ENCODE measurements at places on chromosomes 4 and X.

- DNase-seq, result no peak
These were observed 80.3 kb upstream of the HHIP start for GRCh38 chr4:144565527-144566195.

GRCh38 chrX:53089224-53089842, 4.6 kb upstream of the KANTR start:
- DNase-seq, result peak; percentile 78

DNA sequence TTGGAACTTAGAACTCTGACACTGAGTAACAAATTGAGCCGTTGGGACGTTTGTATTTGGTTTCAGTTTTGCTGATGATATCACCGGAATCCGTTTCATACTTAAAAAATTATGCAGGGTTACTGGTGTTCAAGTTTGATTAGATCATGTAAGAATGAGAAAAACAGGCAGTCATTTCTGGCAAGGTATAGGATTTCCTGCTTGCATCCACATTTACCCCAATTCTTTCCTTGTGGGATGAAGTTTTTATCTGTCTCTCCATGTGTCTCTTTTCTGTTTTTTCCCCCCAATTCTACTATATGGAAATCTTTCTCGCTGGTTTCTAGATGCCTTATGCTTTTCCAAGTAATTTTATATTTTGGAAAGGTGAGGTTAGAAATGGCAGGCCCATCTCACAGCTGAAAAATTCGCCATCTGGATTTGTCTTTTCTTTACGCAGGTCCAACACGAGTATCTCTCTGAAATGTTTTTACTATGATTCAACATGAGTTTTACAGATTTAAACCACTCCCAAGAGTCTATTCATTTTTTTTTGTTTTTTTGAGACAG, 197.9 kb downstream of the SHOX start:
- DNase-seq, result no peak

GRCh38 chrX:54496517-54496852, 451 bp upstream of the FGD1 start:
- no peak for DNase-seq

GRCh38 chr4:4182835-4183568, 43.7 kb downstream of the OTOP1 start:
- no peak for DNase-seq

DNA sequence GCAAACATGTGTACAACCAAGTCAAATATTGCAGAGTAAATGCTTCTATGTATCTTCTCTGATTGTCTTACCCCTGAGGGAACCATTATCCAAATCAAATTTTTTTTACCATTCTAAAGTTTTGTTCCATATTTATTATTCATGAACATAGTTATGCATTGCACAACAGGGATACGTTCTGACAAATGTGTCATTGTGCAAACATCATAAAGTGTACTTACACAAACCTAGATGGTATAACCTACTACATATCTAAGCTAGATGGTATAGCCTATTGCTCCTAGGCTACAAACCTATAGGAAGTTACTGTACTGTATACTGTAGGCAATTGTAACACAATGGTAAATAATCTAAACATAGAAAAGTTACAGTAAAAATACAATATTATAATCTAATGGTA, 23.4 kb downstream of the BEX3 start:
- no peak for DNase-seq

DNA sequence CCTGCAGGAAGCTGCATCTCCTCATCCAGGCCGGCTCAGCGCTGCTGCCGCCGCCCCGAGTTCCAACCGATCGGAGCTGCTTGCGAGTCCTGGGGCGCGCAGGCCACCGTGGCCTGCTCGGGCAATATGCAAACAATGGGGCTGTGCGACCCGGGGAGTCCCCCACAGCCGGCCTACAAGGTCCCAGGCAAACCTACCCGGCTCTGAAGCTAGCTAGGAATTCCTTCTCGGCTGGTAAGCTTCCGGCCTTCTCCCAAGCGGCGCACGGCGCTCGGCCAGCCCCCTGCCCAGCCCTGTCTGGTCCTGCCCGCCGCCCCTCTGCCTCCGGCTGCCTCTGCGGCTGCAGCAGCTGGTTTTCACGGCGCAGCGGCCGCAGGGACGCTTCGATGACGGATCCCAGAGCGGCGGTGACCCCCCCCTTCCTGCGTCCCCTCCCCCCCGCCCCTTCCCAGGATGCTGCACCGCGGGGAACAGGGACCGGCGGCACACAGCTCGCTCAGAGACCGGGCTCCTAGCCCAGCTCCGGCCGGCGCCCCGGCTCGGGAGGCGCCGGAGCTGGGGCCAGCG, 59.4 kb downstream of the TSC22D3 start:
- DNase-seq, result peak; percentile 50

DNA sequence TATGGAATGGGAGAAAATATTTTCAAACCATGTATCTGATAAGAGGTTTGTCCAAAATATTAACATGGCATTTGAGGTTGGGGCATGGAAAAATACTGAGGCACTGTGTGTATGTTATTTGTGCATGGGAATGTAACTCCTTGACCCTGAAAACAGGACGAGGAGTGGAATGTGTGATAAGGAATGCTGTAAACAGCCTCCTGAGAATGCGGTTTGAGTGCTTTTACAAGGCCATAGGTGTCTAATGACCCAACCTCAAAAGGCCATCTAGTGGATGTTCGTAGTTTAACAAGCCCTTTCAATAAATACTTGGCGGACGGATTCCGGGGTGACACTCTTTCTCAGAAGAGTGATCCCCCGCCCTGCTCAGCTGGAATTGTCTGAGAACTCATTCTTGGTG, 162.9 kb upstream of the USP9X start:
- DNase-seq, result peak; percentile 20

DNA sequence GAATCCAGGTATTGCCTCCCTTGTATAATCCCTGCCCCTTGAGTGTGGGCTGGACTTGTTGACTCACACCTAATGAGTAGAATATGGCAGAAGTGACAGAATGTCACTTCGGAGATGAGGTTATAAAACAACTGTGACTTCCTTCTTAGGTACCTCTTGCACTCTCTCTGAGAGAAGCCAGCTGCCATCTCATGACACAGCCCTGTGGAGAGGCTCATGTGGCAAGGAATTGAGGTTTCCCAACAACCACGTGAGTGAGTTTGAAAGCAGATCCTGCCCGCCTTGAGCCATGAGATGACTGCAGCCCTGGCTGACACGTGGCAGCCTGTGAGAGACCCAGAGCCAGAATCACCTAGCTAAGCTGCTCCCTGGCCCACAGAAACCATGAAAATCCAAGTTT, 13.5 kb downstream of the ASB11 start:
- DNase-seq, result peak; percentile 20
